CD4-positive, alpha-beta T cell treated with Interleukin-15 for 1 hour (primary cell): ENCODE measurements at places on chromosomes 1 and 21.

DNA sequence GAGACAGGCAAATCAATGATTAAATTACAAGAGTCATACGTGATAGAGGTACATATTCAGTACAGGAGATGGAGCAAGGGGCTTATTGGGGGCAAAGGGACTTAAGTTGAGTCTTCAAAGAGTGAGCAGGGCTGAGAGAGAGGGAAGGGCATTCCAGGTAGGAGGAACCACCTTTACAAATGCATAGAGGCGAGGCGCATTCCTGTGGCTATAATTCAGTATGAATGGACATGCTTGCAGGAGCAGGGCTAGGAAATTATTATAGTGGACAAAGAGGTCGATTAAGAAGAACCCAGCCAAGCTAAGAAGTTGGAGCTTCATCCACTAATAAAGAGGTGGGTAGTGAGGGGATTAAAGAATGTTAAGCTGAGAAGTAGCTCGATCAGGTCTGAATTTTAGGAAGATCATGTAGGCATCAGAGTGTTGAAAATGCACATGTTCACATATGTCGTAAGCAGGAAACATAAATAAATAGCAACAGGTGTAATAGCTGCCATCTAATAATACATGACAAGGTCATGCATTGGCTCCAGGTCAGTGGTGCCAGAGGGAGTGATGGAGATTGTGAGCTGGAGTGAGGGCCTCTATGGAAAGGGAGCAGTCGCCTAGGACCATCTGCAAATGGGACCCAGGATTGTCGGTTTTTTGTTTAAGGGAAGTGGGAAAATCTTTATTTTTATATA, 12.0 kb upstream of the HNRNPU start:
- no peak for DNase-seq

- DNase-seq: no peak
These were observed 157.5 kb downstream of the CHRM3 start for GRCh38 chr1:239543873-239544272.

GRCh38 chr1:11790880-11791715, 14.7 kb downstream of the MTHFR start:
- DNase-seq: peak; percentile 78

- DNase-seq: no peak
These were observed 776.1 kb downstream of the BRINP3 start for GRCh38 chr1:189701606-189702005.

- DNase-seq: no peak
These were observed 21.3 kb upstream of the ATF3 start for GRCh38 chr1:212587016-212587887.

- DNase-seq: no peak
These were observed 31.8 kb downstream of the APP start for GRCh38 chr21:26138615-26139257.

- no peak for DNase-seq
These were observed 34.1 kb downstream of the TMCO4 start for GRCh38 chr1:19765623-19766022.

GRCh38 chr1:205082431-205082830, 1.8 kb downstream of the TMEM81 start:
- DNase-seq: no peak
